ENCODE measurements at places on chromosomes 4 and X.
A peak's percentile ranks its signal among the peaks of the same experiment; 100 is the strongest.

- H3K4me3 ChIP-seq = no peak overlapping the region
- H3K4me1 ChIP-seq = peaks cover 11% of the 10 kb centered on the region
- H3K27me3 ChIP-seq = no peaks in the 10 kb centered on the region
- H3K27ac ChIP-seq = peak overlapping the region; percentile 15
Observed at GRCh38 chr4:113919611-113920010, 59.8 kb downstream of the ARSJ start.

GRCh38 chr4:177222781-177223180, 86.9 kb upstream of the NEIL3 start:
- H3K27ac ChIP-seq = no peak overlapping the region
- no peaks in the 10 kb centered on the region for H3K27me3 ChIP-seq
- peak; percentile 77 for DNase-seq
- H3K36me3 ChIP-seq = no peaks in the 10 kb centered on the region

GRCh38 chrX:110210417-110211139, 107.3 kb downstream of the AMMECR1 start:
- H3K27me3 ChIP-seq = no peaks in the 10 kb centered on the region
- peak overlapping the region; percentile 77 for H3K27ac ChIP-seq
- H3K4me3 ChIP-seq = no peak overlapping the region
- peaks cover 19% of the 10 kb centered on the region for H3K4me1 ChIP-seq

GRCh38 chrX:22585831-22586230, 313.1 kb downstream of the CBLL2 start:
- H3K4me3 ChIP-seq = no peak overlapping the region
- H3K36me3 ChIP-seq = no peaks in the 10 kb centered on the region
- no peak overlapping the region for H3K27ac ChIP-seq

DNA sequence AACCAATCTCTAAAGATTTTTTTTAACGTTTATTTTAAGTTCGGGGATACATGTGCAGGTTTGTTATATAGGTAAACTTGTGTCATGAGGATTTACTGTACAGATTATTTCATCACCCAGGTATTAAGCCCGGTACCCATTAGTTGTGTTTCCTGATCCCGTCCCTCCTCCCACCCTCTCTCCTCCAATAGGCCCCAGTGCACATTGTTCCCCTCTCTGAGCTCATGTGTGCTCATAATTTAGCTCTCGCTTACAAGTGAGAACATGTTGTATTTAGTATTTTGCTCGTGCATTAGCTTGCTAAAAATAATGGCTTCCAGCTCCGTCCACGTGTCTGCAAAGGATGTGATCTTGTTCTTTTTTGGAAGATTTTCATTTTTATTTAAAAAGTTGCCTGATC, 2309.4 kb upstream of the AGA start:
- no peak overlapping the region for H3K4me3 ChIP-seq
- H3K27ac ChIP-seq = no peak overlapping the region
- H3K27me3 ChIP-seq = no peaks in the 10 kb centered on the region
- H3K4me1 ChIP-seq = no peaks in the 10 kb centered on the region

GRCh38 chrX:9530848-9531274, 66.0 kb downstream of the TBL1X start:
- H3K4me3 ChIP-seq = peak overlapping the region; percentile 25
- H3K4me1 ChIP-seq = peaks cover 32% of the 10 kb centered on the region
- H3K27me3 ChIP-seq = no peaks in the 10 kb centered on the region
- DNase-seq = peak; percentile 82

DNA sequence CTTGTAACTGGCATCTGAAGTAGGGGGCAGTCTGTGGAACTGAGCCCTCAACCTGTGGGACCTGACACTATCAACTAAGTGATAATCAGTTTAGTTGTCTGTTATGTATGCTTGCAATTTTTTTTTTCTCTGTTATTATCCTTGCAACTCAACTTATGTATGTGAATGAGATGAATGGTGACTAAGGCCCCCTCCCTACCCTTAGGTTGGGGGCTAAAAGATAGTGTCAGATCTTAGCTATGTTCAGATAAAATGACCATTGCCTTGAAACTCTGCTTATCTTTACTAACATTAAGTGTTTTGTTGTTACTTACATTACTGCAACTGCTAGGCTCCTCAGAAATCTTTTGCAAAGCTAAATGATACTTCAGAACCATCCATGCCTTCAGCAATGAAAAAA, 31.5 kb downstream of the TMEM184C start:
- H3K4me1 ChIP-seq = no peaks in the 10 kb centered on the region
- H3K27me3 ChIP-seq = no peaks in the 10 kb centered on the region
- DNase-seq = no peak

GRCh38 chrX:42175843-42176242, 252.5 kb upstream of the CASK start:
- no peaks in the 10 kb centered on the region for H3K36me3 ChIP-seq
- no peak overlapping the region for H3K4me3 ChIP-seq
- DNase-seq = no peak
- H3K27me3 ChIP-seq = no peaks in the 10 kb centered on the region
- H3K27ac ChIP-seq = no peak overlapping the region

DNA sequence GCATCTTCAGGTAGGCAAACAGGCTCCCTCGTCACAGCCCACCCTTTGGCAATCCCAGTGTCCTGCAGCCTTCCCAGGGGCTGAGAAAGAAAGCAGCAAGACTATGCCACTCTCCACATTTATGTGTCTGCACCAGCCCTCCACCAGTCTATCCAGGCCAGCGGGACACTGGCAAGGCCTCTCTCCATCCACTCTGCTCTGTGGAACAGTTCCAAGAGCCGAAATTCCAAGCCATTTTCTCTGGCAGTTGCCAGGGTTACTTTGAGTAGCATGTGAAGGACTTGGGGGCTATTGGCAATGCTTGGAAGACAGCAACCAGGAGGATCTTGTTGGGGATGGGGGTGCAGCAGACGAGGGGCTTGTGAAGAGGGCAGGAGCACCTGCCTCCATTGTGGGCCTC, 52.1 kb downstream of the TSC22D3 start:
- no peak overlapping the region for H3K4me3 ChIP-seq
- no peaks in the 10 kb centered on the region for H3K36me3 ChIP-seq
- H3K27ac ChIP-seq = no peak overlapping the region
- no peaks in the 10 kb centered on the region for H3K27me3 ChIP-seq
- no peak for DNase-seq

DNA sequence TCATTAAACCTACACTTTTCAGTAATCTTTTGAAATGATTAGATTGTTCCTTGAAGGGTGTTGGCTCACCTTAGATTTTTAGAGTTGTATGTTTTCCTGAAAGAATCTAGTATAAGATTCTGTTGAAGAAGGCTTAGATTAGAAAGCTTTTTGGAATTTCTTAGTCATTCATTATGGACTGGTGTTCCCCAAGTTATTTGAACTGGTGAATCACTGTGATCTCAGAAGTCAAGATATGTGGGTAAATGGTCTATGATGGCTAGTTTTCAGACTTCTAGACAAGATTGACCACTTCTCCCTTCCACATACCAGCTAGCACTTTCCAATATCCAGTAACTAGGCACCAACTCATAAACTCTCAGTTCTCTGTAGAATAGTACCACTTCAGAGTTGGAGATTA, 138.1 kb downstream of the KDM6A start:
- H3K27ac ChIP-seq = peak overlapping the region; percentile 42
- H3K4me3 ChIP-seq = no peak overlapping the region
- peaks cover 5% of the 10 kb centered on the region for H3K4me1 ChIP-seq

DNA sequence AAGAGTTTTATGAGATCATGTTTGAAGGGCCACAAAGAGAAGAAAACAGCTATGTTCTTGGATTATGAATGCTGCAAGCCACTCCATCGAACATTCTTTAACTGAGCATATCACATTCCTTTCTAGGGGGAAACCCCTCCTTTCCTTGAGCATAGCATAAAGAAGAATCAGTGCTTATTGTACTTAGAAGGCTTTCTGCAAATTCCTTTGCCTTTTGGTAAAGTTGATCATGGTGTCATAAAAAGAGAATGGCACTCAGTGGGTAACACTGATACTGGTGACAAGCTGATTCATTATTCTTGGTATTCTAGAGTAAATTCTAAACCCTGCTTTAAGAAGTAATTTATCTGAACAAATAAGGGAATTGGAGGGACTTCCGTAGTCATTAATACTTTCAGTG, 88.5 kb upstream of the GPR34 start:
- DNase-seq = peak; percentile 83
- H3K27me3 ChIP-seq = no peaks in the 10 kb centered on the region
- peaks cover 6% of the 10 kb centered on the region for H3K4me1 ChIP-seq

GRCh38 chr4:44927399-44928380, 201.3 kb upstream of the GNPDA2 start:
- no peaks in the 10 kb centered on the region for H3K4me1 ChIP-seq
- H3K27me3 ChIP-seq = no peaks in the 10 kb centered on the region
- H3K4me3 ChIP-seq = no peak overlapping the region

GRCh38 chr4:127486248-127486647, 146.5 kb upstream of the INTU start:
- H3K36me3 ChIP-seq = no peaks in the 10 kb centered on the region
- H3K27ac ChIP-seq = no peak overlapping the region
- H3K4me1 ChIP-seq = no peaks in the 10 kb centered on the region
- H3K27me3 ChIP-seq = no peaks in the 10 kb centered on the region
- H3K4me3 ChIP-seq = no peak overlapping the region
- no peak for DNase-seq

GRCh38 chr4:77893451-77893850, 30.8 kb downstream of the MRPL1 start:
- DNase-seq = no peak
- no peak overlapping the region for H3K4me3 ChIP-seq
- peaks cover 4% of the 10 kb centered on the region for H3K36me3 ChIP-seq
- no peaks in the 10 kb centered on the region for H3K27me3 ChIP-seq

DNA sequence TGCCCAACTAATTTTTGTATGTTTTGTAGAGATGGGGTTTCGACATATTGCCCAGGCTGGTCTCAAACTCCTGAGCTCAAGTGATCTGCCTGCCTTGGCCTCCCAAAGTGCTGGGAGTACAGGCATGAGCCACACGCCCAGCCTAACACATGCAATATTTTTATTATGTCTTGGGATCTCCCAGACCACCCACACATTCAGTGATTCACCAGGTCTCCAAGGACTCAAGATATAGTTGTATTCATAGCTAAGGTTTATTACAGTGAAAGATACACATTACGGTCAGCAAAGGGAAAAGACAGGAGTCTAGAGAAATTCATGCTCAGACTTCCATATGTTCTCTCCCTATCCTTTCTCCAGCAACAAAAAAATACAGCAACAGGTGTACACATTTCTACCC, 25.5 kb upstream of the FAM120C start:
- H3K27ac ChIP-seq = no peak overlapping the region
- H3K27me3 ChIP-seq = no peaks in the 10 kb centered on the region
- H3K4me1 ChIP-seq = no peaks in the 10 kb centered on the region
- no peaks in the 10 kb centered on the region for H3K36me3 ChIP-seq
- peak; percentile 51 for DNase-seq

- no peaks in the 10 kb centered on the region for H3K36me3 ChIP-seq
- DNase-seq = no peak
- H3K27me3 ChIP-seq = no peaks in the 10 kb centered on the region
- no peak overlapping the region for H3K27ac ChIP-seq
Observed at GRCh38 chr4:61407642-61408618, 207.8 kb downstream of the ADGRL3 start.

DNA sequence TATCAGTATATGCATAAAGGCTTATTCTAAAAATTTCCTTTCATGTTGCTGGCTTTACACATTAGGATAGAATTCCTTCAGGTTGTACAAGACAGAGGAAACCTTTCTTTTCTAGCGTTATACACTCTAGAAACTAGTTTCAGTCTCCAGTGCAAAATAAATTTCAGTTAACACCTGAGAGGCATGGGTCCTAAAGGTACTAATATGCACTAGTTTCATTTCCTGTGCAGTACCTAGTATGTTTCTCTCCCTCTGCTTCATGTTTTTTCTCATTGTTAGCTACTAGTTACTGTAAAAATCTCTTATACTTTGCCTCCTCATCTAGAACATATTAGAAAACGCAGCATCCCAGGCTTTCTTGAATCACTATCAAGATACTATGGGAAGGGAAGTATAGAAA, 54.0 kb downstream of the SNX25 start:
- no peaks in the 10 kb centered on the region for H3K27me3 ChIP-seq
- H3K4me1 ChIP-seq = peaks cover 12% of the 10 kb centered on the region
- DNase-seq = no peak

GRCh38 chr4:95105112-95105511, 347.4 kb downstream of the BMPR1B start:
- no peaks in the 10 kb centered on the region for H3K36me3 ChIP-seq
- H3K27me3 ChIP-seq = peaks cover 2% of the 10 kb centered on the region
- H3K4me1 ChIP-seq = peaks cover 24% of the 10 kb centered on the region
- no peak overlapping the region for H3K27ac ChIP-seq

DNA sequence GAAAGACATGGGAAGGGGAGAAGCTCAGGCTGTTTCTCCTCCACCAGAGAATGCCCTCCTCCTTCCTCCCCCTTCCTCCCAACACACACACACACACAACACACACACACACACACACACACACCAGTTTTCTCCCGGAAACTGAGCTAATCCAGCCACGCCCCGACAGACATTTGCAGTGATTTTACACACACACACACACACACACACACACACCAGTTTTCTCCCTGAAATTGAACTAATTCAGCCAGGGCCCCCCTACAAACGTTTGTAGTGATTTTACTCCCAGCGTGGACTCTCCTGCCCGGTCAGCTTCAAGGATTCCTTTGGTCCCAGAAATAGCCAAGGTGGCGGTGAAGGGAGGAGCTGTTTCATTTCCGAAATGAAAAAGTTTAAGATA, 32.9 kb upstream of the STX18 start:
- peak; percentile 86 for DNase-seq
- H3K4me3 ChIP-seq = peak overlapping the region; percentile 56
- no peaks in the 10 kb centered on the region for H3K27me3 ChIP-seq
- peak overlapping the region; percentile 27 for H3K27ac ChIP-seq
- H3K36me3 ChIP-seq = no peaks in the 10 kb centered on the region
- H3K4me1 ChIP-seq = peaks cover 4% of the 10 kb centered on the region

GRCh38 chrX:30576881-30577280, 685 bp downstream of the TASL start:
- no peak for DNase-seq
- H3K36me3 ChIP-seq = no peaks in the 10 kb centered on the region
- no peak overlapping the region for H3K27ac ChIP-seq
- no peaks in the 10 kb centered on the region for H3K4me1 ChIP-seq
- H3K4me3 ChIP-seq = no peak overlapping the region

DNA sequence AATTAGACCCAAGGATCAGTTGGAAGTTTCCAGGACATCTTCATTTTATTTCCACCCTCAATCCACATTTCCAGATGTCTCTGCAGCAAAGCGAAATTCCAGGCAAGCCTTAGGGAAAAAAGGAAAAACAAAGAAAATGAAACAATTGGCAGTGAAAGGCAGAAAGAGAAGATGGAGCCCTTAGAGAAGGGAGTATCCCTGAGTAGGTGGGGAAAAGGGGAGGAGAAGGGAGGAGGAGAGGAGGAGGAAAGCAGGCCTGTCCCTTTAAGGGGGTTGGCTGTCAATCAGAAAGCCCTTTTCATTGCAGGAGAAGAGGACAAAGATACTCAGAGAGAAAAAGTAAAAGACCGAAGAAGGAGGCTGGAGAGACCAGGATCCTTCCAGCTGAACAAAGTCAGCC, at the start of gene PLP1:
TSS of gene PLP1 (plus strand) at position 295 of the 400 bp plus-strand sequence. CDS start 156 bp downstream, outside the sequence.
- no peaks in the 10 kb centered on the region for H3K27me3 ChIP-seq
- H3K36me3 ChIP-seq = no peaks in the 10 kb centered on the region
- no peak for DNase-seq

- H3K36me3 ChIP-seq = no peaks in the 10 kb centered on the region
- peak overlapping the region; percentile 92 for H3K27ac ChIP-seq
- DNase-seq = peak; percentile 41
- peak overlapping the region; percentile 88 for H3K4me3 ChIP-seq
Observed at GRCh38 chr4:55545641-55546505, 836 bp downstream of the CLOCK start.

GRCh38 chrX:56813318-56813837, 84.3 kb downstream of the NBDY start:
- peak; percentile 75 for DNase-seq
- H3K4me3 ChIP-seq = no peak overlapping the region
- no peak overlapping the region for H3K27ac ChIP-seq
- H3K36me3 ChIP-seq = no peaks in the 10 kb centered on the region

GRCh38 chrX:63508668-63509067, 157.5 kb upstream of the SPIN4 start:
- H3K4me3 ChIP-seq = no peak overlapping the region
- no peak overlapping the region for H3K27ac ChIP-seq
